ENCODE measurements at places on chromosomes 4 and X. TPM values are rescaled to one million over a fixed set of nuclear protein-coding genes. Genes with fewer than 3 reads are reported as not detected.

DNA sequence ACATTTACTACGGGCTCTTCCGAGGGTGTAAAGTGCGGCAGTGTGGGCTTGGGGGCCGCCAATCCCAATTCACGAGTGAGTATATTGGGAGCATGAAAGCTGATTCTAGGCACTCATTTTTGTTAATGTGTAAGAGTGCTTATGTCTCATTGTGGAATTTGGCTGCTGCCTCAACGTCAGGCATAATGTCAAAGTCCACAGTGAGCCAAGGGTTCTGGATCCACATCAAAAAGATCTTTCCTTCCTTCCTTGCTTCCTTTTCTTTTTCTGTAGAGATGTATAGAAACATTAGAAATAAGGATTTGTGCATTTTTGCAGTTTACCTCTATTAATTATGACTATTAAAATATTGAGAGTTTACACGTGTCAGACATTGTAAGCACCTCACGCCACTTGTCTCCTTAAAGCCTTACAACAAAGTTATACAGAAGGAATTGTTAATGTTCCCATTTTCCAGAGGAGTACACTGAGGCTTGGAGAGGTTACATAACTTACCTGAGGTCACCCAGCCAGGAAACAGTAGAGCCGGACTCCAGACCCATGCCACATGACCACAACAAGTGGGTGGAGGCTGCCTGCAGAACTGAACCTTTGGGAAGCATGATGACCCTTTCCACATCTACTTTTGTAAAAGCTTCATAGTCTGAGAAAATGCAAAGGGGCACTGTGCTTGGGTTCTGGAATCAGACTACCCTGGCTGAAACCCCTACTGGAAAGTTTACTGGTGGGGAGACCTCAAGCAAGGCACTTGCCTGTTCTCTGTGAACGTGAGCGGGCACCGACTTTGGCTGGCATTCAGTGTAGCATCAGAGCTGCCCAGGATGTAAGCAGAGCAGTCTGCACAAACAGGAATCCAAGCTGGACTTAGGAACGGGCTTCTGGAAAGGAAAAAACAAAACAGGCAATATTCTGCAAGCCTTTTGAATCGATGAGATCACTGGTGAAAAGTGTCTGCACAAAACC lies 761 bp downstream of the CLRN2 start:
- no peak for DNase-seq

DNA sequence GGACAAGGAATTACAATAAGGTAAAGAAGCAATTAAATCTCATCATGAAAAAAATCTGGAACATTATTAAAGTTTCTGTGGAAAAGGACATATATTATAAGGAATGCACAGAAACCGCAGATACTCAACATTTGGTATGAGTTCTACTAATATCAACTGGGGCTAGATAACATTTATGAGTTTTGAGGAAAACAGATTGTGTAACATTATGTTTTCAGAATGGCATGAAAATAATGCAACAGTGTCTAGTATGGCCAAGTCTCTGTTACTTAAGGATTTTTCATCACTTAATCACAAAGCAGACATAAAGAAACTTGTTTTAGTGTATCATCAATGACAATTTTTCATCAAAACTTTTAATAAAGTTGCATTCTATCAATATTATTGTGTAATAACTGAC lies 785.0 kb downstream of the GLUD2 start:
- no peak for DNase-seq

SGMS2 gene
- 39.6 TPM for total RNA-seq

LONRF3 gene
- 3.9 TPM for total RNA-seq
